ENCODE measurements at places on chromosomes 4 and X. TPM values are rescaled to one million over a fixed set of nuclear protein-coding genes. Genes with fewer than 3 reads are reported as not detected.

PALLD gene
- 82.1 TPM for polyA plus RNA-seq

CISD2 gene
- 35.6 TPM for polyA plus RNA-seq

CT45A2 gene
- not detected for polyA plus RNA-seq

GSX2 gene
- polyA plus RNA-seq = not detected

PDGFRA gene
- polyA plus RNA-seq = 119 TPM

GRCh38 chr4:71980976-71981375 lies 50.8 kb upstream of the NPFFR2 start:
- DNase-seq = no peak

DNA sequence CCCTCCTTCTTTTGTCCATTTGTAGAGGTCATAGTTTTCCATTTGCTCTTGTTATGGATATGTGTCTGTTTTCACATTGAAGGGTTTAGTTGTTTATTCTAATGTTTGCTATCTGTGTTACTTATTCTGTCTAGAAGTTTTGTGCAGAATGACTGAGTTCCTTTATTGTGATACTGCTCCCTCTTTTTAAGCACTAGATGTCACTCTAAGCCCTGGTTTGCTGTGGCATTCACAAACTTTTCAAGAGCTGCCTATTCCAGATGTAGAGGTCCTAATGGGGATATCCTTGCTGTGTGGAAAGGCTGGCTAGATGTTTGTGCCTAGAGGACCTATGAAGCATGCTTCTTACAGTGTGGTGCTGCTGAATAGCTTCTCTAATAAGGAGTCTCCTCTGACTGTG lies 338.6 kb downstream of the SPIN4 start:
- no peak for DNase-seq

DNA sequence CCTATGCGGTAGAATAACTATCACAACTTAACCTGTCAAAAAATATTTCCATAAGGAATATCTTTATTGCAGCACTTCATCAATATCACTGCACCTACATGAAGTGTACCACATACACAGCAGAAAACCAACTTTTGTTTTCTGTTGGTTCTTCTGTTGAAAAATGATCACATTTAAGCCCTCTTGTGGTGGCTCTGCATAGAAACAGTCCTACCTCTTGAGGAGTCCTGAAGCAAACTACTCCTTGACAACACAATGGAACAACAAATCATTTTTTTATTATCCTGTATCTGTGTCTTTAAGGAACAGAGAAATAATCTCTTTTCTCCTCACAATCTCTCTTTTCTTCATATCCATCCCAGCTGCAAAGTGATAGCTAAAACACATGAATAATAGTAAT lies 39.8 kb upstream of the ATOH1 start:
- DNase-seq = no peak

DNA sequence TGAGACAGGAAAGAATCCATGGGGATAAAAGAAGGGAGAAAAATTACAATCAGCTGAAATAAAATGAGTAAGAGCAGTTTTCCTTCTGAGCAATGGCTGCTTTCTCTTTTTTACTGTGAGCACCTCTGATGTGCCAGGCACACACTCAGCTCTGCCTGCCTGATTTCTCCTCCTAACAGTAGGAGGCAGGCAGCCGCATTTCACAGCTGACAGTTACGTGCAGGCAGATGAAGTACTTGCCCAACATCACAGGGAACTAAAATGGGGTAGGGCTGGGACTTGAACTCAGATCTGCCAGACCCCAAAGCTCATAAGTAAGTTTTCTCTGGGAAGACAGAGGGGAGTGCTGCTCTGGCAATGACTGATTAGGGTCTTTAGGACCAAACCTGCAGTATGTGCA lies 54.6 kb downstream of the C4orf50 start:
- no peak for DNase-seq

GRCh38 chr4:167222099-167222498 lies 12.2 kb downstream of the SPOCK3 start:
- DNase-seq = no peak

DNA sequence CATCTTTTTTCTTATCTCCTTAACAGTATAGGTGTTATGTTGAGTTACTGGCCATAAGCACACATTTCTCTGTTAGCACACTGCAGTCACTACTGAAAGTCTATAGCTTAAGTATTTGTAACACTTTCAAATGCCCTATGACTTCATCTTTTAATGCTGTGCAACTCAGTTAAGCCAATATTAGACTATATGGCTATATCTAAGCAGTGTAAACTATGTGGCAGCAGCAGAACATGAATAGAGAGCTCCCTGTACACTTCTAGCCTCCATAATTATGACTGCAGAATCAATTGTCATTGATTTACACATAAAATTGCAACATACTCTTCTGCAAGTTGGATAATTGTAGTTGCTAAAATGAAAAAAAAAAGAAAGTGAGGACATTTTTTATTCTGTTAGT lies 250.3 kb downstream of the EPHA5 start:
- DNase-seq = no peak

- DNase-seq = no peak
Observed at GRCh38 chr4:70658418-70658817, 7.9 kb downstream of the JCHAIN start.

GRCh38 chr4:26410385-26411293 lies 79.6 kb downstream of the CCKAR start:
- DNase-seq = peak; percentile 48

DNA sequence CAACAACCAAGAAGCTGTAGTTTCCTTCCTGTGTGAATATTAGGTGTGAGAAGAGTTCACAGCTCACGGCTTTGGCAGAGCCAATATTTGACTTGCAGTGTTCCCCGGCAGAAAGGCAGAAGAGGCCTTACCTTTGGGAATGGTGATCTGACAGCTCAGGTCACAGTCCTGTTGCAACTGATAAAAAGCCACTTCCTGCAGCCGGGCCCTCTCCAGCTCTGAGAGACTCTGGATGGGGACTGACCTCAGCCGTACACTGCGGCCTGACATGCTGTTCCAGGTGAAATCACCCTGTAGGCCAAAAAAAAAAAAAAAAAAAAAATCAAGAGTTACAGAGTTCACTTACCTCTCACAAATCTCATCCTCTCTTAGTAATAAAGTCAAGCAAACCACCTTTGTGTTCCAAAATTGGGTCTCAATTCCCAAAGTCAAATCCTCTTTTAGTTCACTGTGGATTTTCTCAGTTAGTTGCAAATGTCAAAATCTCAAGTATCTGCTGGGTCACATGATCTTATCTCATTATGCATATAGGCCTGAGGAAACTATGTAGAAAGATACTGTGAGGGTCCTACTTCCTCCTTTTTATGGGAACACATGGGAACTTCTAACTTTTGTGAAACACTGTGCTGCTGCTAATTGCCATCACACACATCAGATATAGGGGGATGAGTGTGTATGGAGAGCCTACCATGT lies 38.6 kb upstream of the AMELX start:
- no peak for DNase-seq

GRCh38 chrX:30876367-30876766 lies 12.7 kb downstream of the TAB3 start:
- no peak for DNase-seq

GRCh38 chrX:112852851-112853250 lies 12.2 kb upstream of the AMOT start:
- DNase-seq = no peak
